Mammary epithelial cell (primary cell): ENCODE measurements at places on chromosomes 12 and 14.

GRCh38 chr14:67680121-67680602, 5.7 kb upstream of the VTI1B start:
- DNase-seq: peak; percentile 81

DNA sequence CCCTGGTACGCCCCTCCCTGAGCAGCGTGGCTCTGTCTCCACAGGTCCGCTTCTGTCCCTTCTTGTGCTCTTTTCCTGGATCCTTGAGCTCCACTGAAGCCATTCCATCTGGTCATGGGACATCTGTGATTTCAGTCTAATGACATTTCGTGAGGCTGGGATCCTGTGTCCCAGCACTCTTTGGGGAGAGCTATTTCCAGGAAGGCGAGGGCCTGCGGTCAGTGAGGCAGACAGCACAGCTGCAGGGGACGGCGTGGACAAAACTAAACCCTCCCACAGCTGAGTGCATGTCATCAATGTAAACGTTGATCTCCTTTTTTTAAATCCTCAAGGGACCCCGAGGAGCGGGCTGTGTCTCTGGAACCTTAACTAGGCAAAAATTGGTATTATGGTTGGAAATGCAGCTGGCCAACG, 127.7 kb downstream of the DACT1 start:
- DNase-seq: no peak

- peak; percentile 79 for DNase-seq
Measured at GRCh38 chr14:88765130-88765529, 27.6 kb downstream of the EML5 start.

- DNase-seq: no peak
Measured at GRCh38 chr12:90298289-90298948, 589.8 kb upstream of the ATP2B1 start.

GRCh38 chr14:85195872-85196477, 334.0 kb upstream of the FLRT2 start:
- DNase-seq: no peak

DNA sequence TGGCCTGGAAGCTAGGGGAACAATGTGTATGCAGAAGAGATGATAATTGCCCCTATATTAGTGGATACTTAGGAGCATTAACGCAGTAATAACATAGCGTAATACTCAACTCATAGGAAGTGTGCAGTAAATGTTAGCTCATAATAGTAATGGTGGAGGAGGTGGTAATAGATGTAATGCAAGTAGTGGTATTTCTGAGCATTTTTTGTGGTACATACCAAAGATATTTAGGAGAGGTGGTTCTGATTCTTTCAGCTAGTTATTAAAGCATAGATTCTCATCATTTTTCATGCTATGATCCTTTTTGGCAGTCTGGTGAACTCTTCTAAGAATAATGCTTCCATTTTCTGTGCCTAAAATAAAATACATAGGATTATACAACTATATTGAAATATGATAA, 233.1 kb downstream of the PTPRO start:
- DNase-seq: no peak

GRCh38 chr12:39230086-39230485, 212.8 kb downstream of the KIF21A start:
- peak; percentile 44 for DNase-seq

DNA sequence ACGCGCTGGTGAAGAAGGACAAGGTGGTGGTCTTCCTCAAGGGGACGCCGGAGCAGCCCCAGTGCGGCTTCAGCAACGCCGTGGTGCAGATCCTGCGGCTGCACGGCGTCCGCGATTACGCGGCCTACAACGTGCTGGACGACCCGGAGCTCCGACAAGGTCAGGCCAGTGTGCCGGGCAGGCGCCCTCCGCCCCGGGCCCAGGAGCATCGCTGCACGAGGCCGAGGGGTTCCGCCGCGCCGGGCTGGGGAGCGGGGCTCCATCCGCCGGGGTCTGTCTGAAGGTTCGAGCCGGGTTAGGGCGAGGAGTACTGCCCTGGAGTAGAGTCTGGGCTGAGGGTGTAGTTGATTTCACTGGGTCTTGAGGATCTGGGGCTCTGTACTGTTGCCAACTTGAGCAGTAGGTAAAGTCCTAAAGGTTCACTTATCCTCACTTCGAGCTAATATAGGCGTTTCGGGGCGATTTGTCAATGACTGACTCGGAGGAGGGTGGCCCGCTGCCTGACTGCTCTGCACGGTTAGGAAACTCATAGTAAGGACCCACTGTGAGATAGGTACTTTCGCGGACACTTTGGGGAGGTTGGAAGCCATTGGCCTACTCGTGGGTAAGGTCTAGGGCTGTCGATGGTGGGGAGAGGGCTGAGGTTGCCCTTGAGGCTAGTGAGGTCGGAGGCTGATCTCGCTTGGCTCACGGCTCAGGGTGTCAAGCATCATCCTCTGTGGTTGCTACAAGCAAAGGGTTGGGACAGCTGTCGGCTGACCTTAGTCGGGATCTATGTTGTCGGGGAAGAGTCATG, 574 bp downstream of the GLRX5 start:
- DNase-seq: no peak

DNA sequence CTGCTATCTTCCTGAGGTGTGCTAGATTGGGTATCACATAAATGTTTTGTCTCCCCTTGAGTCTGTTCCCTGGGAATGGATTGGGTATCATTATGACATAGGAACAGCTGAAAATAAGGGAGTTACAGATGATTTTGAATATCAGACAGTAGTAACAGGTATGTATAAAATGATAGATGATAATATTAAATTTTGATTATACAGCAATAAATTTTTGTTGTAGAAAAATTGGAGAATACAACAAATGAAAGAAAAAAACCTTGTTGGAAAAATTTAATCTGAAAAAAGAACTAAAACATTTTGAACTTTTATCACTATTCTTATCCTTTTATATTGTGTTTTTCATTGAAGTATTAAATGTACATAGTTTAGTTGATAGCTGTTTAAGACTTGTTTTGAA, 43.2 kb downstream of the FBXO34 start:
- DNase-seq: no peak

DNA sequence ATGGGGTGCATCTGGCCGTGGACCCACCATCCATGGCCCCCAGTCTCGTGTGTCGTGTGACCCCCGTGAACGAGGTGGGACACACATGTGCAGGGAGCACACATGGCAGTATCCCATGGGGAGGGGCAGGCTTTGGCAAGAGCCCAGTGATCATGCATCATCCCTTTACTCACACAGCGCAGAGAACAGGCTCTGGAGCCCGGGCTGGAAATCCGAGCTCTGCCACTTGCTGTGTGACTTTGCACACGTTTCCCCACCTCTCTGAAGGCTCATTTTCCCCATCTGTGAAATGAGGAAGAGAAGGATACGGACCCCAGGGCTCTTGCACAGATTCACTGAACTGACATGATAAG, 119.9 kb downstream of the PHETA1 start:
- peak; percentile 28 for DNase-seq

DNA sequence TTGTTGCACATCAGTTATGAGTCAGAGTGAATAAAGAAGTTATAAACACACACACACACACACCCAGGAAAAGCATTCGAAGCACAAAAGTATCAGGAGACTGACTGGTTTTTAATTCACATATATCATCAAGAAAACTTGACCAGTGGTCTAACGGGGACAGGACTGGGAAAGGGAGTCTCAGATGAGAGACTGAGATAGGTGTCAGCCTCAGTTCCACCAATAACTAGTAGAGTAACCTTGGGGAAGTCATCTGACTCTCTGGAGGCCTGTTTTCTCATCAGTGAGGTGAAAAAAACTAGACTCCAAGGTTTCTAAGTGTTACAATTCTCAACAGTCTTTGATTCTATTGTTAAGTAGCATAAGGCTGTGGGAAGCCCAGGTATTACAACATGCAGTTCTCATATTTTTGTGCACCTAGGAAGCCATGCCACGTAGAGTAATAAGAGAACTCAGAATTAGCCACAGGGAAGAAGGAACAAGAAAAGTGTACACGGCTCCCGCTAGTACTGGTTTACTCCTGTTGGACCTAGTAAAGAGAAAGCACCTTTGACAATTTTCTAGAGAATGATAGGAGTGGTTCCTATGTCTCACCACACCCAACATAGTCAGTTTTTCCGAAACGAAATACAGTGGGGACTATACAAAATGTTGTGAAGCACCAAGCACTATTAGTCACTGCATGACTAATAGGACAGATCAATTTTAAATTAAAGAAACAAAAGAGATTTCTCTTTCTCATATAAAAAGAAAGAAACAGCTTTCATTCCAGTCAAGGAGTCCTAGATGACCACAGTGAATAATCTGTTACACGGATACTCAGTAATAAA, 5.0 kb downstream of the PPTC7 start:
- peak; percentile 99 for DNase-seq

DNA sequence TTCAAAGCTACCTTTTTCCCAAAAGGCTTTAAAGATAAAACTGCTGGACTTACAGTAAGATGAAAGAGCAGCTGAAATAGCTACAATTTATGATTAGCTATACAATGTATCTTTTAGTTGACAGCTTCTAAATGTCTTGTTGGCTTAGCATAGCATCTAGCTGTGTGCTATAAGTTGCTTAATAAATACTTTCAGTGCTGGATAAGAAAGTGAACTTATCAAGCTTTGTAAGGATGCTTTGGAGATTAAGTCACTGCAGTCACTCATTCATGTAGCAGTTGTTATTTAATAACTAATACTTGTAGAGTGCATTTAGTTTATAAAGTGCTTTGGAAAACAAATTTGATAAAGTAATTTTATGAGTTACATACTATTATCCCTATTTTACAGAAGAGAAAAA, 14.6 kb downstream of the CFAP54 start:
- no peak for DNase-seq

GRCh38 chr14:89571491-89571890, 154.5 kb upstream of the FOXN3 start:
- no peak for DNase-seq

DNA sequence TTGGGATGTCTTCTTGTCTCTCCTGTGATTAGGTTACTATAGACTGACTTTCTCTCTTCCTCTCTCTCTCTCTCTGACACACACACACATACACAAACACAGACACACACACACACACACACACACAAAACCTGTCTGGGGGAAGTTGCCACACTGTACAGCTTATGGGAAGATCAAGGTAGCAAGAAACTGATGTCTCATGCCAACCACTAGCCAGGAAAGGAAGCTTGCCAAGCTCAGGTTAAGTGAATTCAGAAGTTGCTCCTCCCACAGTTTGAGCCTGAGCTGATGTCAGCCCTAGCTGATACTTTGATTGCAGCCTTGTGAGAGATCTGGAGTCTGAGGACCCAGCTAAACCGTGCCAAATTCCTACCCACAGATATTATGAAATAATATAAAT, 67.1 kb downstream of the PPFIA2 start:
- peak; percentile 17 for DNase-seq

- DNase-seq: no peak
Measured at GRCh38 chr12:52223406-52224039, 9.5 kb upstream of the KRT7 start.

DNA sequence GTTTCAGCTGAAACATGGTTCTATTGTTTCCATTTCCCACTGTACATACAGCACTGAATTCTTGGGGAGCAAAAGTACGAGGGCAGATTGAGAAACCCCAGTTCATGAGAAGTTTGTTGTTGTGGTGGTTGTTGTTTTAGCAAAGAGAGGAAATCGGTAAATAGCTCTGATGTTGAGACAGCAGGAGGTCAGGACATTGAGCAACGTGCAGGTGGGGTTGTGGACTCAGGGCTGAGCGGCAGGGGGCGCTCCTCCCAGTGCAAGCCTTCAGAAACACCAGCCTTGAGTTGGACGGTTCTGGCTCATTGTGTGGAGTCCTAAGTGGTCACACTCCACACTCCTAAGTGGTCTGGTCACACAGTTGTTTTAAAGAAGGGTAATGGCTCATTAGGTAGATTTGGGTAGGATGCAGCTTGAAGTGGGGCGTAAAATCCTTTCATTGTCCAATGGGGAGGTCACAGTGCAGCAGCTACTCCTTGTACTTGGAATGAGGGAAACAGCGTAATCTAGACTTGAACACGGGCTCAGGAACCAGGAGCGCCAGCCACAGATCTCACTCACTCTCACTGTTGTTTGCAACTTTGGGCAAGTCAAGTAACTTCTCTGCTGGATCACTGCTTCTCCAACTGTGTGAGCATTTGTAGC, 14.5 kb upstream of the PWP1 start:
- no peak for DNase-seq

- DNase-seq: no peak
Measured at GRCh38 chr14:38065106-38065762, 142.5 kb upstream of the SSTR1 start.

GRCh38 chr12:50765095-50765911, 1.4 kb downstream of the ATF1 start:
- peak; percentile 57 for DNase-seq

- DNase-seq: peak; percentile 4
Measured at GRCh38 chr12:8145754-8146441, 10.9 kb upstream of the ZNF705A start.

- DNase-seq: no peak
Measured at GRCh38 chr12:117120787-117121186, 21.6 kb upstream of the TESC start.

DNA sequence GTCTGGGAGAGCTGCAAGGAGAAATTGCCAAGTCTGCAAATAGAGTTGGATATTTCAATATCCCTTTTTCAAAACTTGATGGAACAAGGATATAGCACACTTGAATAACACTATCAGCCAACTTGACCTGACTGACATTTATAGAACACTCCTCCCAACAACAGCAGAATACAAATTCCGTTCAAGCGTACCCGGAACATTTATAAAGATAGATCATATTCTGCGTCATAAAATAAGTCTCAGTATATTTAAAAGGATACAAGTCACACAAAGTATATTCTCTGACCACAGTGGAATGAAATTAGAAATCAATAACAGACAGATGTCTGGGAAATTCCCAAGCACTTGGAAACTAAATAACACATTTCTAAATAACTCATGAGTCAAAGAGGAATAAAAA, 29.0 kb upstream of the MEG3 start:
- DNase-seq: no peak

DNA sequence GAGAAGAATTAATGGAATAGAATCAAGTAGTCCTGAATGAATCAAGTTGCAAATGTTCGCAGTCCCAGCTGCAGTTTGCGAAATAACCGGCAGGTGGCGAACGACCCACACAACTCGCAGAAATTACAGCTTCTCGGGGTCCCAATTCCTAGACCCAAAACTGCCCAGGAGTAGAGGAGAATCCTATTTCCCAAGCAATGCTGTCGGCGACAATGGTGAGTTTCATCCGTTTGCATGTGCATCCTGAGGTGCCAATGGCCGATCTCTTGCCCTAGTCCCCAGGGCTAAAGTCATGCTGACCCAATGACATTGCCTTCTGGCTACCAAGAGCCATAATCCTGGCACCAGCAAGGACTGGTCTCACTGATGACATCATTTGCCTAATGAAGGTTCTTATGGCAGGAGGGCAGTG, 8.5 kb upstream of the ASCL1 start:
- DNase-seq: no peak

- no peak for DNase-seq
Measured at GRCh38 chr12:14614704-14615121, 47.0 kb upstream of the PLBD1 start.

DNA sequence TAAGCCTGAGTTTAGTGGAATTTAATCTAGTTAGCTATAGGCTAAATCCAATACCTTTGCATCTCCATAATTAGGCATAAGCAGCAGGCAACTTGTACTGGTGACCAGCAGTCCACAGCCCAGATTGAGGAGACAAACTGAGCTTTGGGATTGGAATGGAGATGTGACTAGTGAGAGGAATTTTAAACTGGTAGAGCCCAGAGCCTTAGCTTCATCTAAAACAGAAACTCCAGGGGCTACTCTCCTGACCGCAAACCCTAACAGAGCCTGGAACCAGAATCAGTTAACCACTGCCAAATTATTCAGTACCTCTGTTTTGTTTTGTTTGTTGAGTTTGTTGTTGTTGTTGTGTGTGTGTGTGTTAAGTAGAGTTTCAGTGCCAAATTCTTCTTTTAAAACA, 53.2 kb downstream of the TSPAN19 start:
- DNase-seq: no peak

- DNase-seq: no peak
Measured at GRCh38 chr14:37417151-37417550, 177.9 kb downstream of the FOXA1 start.
